Activated CD8-positive, alpha-beta memory T cell treated with anti-CD3 and anti-CD28 coated beads for 1 hour (primary cell): ENCODE measurements at places on chromosomes 13 and 19.

- no peak for DNase-seq
Measured at GRCh38 chr13:39144391-39144790, 106.1 kb downstream of the NHLRC3 start.

- no peak for DNase-seq
Measured at GRCh38 chr13:108508263-108508662, 121.1 kb upstream of the MYO16 start.

DNA sequence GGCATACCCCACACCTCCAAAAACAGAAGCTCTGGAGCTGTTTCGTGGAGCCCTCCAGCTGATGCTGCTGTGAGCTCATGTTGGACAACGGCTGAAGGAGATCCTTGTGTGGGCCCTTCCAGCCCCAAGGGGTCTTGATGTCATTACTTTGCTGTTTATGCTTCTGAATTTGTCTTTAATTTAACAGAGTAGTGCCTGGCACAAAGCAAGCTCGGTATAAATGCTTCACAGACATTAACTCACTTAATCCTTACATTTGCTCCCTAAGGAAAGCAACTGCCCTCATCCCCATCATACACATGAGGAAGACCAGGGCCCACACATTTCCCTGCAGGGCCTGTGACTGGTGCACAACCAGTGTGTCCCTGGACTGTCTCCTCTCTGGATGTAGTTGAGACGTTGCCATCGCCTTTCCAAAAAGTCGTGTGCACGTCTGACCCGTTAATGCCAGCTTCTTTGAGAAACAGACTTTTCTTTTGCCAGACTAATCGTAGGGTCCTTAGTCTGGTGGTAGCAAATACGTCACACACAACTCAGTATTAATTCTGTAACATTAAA is 7.6 kb downstream of the COL4A1 start:
- no peak for DNase-seq

DNA sequence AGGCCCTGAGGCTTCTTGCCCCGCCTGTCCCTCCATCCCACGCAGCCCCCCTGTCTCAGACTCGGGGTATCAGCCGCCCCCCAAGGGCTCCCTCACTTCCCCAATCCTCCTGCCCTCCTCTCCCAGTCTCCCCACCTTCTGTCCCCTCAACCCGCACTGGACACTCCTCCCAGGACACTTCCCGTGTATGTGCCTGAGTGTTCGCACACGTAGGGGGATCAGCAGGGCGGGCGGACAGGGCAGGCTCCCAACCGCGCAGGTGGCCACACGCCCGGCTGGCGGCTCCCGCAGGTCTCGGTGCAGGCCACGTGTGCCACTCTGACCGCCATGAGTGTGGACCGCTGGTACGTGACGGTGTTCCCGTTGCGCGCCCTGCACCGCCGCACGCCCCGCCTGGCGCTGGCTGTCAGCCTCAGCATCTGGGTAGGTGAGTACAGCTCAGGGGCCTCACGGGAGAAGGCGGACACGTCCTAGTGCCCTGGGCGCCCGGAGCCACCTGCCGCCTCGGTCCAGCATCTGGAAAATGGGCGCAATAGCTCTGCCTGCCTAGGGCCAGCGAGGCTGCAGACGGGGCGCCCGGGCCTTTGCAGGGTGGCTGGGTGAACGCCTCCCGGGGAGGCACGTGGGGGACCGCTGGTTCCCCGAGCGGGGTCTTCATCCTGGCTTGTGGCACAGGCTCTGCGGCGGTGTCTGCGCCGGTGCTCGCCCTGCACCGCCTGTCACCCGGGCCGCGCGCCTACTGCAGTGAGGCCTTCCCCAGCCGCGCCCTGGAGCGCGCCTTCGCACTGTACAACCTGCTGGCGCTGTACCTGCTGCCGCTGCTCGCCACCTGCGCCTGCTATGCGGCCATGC is 2.3 kb downstream of the KISS1R start:
- DNase-seq = no peak

- DNase-seq = no peak
Measured at GRCh38 chr13:45918597-45918996, 67.0 kb upstream of the SIAH3 start.

- DNase-seq = no peak
Measured at GRCh38 chr19:7101498-7102253, 32.2 kb downstream of the ZNF557 start.

GRCh38 chr19:18197306-18197705 is 4.3 kb downstream of the MPV17L2 start:
- DNase-seq = no peak

DNA sequence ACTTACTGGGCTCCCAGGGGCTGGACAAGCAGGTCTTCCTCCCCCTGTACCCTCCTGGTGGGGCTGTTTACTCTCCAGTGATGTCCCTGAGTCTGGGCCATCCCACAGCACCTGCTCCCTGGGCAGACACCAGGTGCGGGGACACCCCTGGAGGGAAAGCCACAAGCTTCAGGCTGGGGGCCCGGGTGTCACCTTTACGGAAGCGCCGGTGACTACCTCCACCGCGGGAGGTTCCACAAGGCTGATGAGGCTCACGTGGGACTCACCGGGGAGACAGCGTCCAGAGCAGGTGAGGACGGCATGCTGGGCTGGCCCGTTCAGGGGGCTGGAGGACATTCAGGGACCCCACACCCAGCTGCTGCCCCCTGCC is 24.9 kb downstream of the NFILZ start:
- peak; percentile 25 for DNase-seq

DNA sequence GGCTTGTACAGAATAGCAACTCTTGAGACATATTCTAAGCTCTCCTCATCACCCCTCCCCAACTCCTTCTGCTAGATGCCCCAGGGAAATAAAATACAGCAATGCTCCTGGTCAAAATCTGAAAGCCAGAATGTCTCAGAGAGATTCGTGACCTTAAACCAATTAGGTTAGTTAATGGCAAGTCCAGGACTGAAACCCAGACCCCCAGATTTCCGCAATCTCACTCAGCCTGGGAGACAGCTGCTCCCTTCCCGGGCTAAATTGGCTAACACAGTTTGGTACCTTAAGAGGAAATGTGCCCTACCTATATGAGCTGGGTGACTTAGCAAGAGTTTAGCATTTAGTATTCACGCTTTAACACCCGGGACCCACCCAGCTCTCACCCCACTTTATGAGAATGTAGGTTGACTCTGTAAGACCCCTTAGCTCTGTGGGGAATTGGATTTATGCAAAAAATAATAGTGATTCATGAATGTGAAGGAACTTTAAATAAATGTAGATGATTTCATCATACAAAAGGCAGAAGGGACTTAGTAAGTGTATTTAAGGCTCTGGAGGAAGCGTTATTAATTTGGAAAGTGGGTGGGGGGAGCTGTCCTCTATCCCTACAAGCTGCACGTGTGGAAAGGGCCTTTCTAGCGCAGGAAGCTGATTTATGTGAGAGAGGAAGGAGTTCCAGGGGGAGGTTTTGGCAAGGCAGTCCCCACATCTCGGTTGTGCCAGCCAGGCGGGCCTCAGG is 1.1 kb downstream of the DLEU7 start:
- no peak for DNase-seq

DNA sequence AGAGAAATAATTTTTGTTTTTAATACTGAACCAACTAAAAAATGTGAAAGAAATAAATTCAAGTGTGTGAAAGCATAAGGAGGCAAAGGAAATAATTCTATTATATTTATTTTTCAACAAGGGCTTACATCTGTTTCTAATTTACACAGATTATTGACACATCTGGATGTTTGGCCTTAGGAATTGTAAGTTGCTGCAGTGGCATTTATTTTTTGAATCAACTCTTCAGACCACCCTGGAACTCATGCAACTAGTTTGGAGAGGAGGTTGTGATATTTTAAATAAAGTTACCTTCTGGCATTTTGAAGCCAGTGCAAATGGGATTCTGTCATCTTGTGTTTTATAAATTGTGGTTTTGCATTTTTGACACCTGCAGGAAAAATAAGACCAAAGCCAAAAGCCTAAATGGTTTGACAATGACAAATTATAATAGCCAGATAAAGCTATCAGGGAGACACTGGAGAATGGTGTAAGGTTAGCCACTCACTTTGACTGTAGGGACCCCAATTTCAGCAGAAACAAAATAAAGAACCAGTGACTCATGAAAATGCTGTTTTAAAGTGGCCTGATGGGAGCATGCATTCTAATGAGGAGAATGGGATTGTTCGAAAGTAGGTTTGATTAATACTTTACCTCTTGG is 192.9 kb downstream of the KLF5 start:
- no peak for DNase-seq

- DNase-seq = no peak
Measured at GRCh38 chr13:51717786-51718398, 86.1 kb downstream of the DHRS12 start.

DNA sequence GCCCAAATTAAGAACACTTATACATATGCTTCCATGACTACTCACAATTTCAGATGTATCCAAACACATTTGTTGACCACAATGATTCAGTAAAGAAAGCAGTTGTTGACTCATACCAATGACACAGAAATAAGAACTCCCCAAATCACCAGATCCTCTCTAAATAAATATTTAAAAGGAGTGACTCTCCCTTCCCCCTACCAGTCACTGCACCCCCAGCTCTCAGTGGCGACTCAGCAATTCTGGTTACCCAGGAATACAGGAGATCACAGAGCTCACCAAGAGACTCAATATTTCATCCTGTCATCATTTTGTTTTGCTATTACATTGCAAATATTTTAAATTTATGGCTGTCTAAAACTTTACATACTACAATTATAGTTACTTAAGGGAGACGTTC is 131.5 kb downstream of the RGCC start:
- DNase-seq = no peak

- no peak for DNase-seq
Measured at GRCh38 chr13:73440296-73440895, 381.6 kb downstream of the KLF5 start.

GRCh38 chr13:38602266-38602665 is 84.6 kb upstream of the FREM2 start:
- no peak for DNase-seq

- no peak for DNase-seq
Measured at GRCh38 chr19:23393121-23393520, 2.1 kb downstream of the ZNF91 start.

GRCh38 chr13:79880818-79881217 is 399.9 kb downstream of the NDFIP2 start:
- no peak for DNase-seq

GRCh38 chr13:109158383-109158782 is 529.0 kb downstream of the MYO16 start:
- no peak for DNase-seq
